ENCODE measurements at places on chromosomes 12 and 14.

GRCh38 chr14:40100544-40101196 lies 668.4 kb upstream of the FBXO33 start:
- no peak for DNase-seq

DNA sequence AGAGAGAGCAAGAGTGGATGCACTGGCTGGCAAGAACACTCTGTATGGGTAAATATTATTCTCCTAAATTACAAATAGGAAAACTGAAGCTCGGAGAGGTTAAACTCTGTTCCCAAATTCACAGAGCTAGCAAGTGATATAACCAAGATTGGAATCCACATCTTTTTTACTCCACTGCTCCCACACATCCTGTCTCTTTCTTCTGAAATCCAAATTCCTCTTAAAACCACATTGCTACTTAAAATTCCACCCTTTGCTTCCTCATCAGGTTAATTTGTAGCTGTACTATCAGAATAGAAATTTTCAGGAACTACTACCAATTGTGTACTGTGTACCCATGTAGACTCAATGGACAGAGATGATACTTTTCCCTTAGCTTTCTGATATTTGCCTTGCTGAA lies 74.4 kb downstream of the ARMH4 start:
- DNase-seq, result no peak

GRCh38 chr14:33165144-33165925 lies 226.7 kb downstream of the NPAS3 start:
- DNase-seq, result no peak

GRCh38 chr12:109433618-109434017 lies 43.5 kb downstream of the KCTD10 start:
- DNase-seq, result no peak

DNA sequence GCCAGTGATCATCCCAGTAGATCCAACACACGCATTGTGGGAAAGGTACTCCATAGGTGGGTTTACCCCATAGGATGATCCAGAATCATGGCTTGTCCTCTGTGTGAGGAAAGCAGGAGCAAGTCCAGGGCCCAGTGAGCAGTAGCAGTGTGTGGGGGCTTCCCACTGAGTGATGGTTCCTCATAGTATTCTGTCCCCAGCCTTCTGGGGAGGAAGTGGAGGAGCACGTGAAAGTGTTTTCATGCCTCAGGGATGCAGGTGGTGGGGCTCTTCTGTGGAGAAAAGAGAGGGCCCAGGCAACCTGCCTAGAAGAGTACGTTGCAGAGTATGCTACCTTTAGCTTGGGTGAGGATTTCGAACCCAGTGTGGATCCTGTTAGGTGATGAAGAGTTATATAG lies 56.5 kb downstream of the SUSD6 start:
- DNase-seq, result no peak

DNA sequence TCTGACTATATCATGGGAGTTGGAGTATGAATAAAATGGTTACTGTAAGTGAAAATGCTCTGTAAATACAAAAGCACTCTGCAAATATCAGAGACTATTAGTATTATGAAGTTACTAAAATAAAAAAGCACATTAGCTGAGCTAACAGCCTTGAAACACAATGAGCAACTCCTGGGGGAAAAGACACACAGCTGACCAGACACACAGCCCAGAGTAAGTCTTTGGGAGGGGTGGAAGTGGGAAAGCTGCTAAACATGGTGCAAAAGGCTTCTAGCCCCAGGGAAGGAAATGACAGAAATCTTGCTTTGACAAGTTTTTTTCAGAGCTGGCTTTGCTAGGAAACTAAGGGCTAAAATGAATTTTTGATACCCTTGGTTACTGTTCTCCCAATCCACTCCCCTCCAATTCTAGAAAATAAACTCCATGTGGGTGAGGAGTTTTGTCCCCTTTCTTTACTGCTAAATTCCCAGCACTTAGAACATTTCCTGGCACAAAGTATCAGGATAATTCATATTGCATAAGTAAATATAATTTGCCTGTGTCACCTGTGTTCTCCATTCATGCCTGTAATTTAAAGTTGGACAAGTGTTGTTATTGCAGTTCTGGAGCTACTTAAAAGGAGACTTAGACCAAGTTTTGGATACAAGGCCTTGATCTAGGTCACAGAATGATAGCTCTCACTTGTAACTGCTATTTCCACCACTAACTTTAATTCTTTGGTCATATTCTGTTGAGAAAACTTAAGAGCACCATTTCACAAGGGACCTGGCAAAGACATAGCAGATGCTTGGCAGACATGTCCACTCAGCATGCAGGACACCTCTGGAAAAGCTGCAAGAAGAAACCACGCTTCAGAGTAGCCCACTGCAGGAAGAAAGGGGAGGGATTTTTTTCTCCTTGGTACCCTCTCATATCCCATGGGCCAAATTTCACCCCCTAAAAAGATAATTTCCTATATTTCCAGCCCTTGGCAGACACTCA lies 19.0 kb upstream of the RAB3IP start:
- DNase-seq, result no peak

- no peak for DNase-seq
Measured at GRCh38 chr14:92009604-92010003, 30.3 kb downstream of the TRIP11 start.

- DNase-seq, result no peak
Measured at GRCh38 chr12:2083561-2083960, 30.8 kb downstream of the CACNA1C start.

- DNase-seq, result no peak
Measured at GRCh38 chr12:93922583-93923006, 225.8 kb upstream of the PLXNC1 start.

DNA sequence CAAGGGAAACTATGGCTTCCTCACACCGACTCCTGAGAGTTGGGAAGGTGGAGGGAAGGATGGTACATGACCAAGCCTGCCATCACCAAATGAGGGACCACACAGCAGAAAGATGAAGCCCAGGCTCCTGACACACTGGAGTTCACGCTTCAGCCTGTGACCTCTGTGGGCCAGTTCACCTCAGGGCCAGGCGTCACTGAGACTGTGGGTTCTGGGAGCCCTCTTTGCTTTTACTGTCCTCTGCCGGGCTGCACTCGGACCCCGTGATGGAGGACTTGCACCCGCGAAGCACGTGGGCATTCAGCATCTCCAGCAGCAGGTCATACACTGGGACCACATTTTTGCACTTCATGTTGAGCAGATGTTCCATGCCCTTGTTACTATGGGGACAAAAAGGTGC lies 61.2 kb downstream of the ESR2 start:
- DNase-seq, result no peak

- DNase-seq, result peak; percentile 14
Measured at GRCh38 chr14:74425525-74426201, 347 bp downstream of the SYNDIG1L start.

GRCh38 chr14:91867316-91867988 lies at the start of gene TC2N:
TSS of gene TC2N (minus strand) at chr14:91867536. CDS start at chr14:91813769, 53,767 bp downstream.
- DNase-seq, result peak; percentile 23

GRCh38 chr12:104172570-104172947 lies 34.5 kb upstream of the NFYB start:
- DNase-seq, result no peak

GRCh38 chr14:94914191-94914590 lies 144.3 kb upstream of the GSC start:
- no peak for DNase-seq

DNA sequence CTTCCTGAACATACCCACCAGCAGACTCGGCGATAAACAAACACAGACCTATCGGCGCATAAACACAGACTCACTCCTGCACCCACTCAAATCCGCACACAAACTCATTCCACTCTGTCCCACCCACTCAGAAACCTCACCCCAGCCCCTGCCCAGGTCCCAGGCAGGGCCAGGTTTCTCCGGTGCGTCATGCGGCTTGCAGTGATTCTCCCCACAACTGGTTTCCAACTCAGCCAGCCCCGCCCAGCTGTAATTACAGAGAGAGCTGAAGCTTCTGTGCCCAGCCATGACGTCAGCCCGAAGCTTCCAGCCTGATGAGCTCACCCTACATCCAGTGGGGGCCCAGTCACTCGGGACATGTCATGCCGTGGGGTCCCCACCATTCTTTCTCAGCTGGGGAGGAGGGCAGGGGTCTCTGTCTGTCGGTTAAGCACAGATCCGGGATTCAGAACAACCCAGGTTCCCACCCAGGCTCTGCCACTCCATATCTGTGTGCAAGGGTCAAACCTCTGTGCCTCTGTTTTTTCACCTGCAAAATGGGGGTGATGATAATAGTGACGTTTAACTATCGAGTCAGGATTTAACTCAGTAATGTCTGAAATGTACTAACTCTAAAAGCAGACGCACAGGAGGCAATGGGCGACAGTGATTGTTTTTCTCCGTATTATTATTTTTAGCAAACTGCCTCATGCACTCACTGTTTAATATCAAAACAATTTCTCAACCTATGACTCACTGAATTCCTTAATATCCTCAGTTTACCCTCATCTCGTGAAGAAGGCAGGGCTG lies 2.3 kb upstream of the HSPB8 start:
- DNase-seq, result no peak

GRCh38 chr12:41438854-41439541 lies 250.9 kb downstream of the PDZRN4 start:
- DNase-seq, result no peak

DNA sequence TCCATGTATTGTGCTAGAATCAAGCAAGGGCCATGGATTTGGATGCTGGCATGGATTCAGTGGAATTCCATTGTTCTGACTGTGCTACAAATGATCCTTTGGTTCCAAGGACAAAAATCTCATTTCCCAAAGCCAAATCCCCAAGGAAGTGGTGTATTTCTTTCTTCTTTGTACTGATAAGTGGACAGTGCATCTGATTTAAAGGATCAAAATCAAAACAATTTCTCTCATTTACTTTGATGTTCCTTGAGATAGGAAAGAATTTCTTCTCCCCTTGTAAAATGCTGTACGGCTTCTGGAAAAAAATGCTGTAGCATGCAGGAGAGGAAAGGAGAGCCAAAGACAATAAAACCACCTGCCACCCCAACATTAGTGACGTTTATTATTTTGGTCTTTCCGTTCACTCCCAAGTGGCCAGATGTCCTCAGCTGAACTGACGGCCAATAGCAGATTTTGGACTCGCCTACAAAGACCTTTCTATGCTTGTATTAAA lies 185.7 kb downstream of the PRKD1 start:
- DNase-seq, result no peak

- DNase-seq, result no peak
Measured at GRCh38 chr14:22845821-22846625, 9.6 kb downstream of the MMP14 start.

DNA sequence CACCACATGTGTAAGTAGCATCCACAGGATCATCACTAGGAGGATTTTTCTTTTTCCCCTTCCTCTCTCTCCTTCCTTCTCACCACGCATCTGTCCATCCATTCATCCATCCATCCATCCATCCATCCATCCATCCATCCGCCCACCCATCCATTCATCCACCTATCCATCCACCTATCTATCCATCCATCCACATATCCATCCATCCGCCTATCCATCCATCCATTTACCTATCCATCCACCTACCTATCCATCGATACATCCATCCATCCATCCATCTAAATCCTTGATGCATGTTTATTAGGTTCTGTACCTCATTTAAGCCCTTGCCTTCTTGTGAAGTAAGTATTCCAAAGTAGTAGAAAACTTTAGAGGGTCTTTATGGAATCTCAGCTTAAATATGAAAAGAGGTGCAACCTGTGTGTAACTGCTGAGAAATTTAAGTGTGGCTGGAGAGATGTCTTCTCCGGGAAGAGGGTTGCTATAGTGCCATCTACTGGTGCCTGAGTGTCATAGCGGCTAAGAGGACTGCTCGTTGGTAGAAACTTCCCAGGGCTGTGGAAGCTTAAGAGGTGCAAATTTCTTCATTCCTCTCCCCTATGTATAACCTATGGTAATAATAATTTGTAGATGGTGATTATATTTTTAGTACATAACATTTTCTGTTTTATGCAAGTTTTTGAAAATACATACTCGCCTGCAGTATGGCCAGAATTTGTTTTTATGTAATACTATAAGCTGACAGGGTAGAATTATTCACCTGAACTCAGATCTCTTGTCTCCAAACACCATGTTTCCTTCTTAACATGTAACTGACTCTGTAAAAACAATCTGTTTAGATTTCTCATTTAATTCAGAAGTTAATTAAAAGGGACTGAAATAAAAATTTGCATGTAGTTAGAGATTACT lies 46.0 kb downstream of the MYO1H start:
- DNase-seq, result peak; percentile 9

DNA sequence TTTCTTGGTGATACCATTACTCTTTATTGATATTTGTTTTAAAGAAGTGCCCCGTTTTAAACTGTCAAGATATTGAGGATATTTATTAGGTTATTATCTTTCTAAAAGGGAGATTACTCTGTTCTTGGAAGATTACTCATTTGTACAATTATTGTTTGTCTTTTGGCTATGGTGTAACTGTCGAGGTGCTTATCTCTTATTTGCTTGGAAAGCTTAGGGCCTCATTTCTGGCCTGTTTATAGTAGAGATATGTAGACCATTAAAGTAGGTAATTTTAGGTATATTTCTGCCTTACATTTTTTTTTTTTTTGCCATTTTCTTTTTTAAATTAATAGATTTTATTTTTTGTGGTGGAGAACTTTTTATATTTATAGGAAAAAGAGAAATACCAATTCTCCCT lies 74.2 kb downstream of the KTN1 start:
- no peak for DNase-seq

GRCh38 chr12:121214855-121215745 lies 5.2 kb downstream of the P2RX4 start:
- no peak for DNase-seq

DNA sequence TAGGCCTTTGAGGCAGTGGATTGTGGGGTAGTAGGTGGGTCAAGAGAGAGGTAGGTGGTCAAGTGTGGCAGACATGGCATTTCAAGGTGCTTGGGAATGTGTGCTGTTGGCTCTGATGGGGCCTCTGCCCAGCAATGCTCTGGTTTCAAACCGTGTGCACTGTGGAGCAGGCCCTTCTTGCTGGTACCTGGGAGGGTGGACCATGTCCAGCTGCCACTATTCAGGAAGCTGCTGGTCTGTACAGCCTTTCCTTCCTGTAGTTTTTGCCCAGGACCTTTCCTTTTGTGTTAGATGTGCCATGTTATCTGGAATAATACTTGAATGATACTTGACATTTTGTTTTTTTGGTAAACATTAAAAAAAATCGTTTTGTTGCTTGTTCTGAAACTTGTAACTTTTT lies 14.8 kb downstream of the RIMKLB start:
- no peak for DNase-seq

- DNase-seq, result no peak
Measured at GRCh38 chr12:6334359-6334758, 7.5 kb downstream of the TNFRSF1A start.

GRCh38 chr12:46212108-46212982 lies 56.5 kb downstream of the SLC38A1 start:
- no peak for DNase-seq
